ENCODE measurements at places on chromosomes 6 and 20.

GRCh38 chr6:44151348-44152108 is 7.1 kb upstream of the CAPN11 start:
- peak; percentile 87 for DNase-seq

- no peak for DNase-seq
Measured at GRCh38 chr6:41522780-41523548, 23.2 kb upstream of the FOXP4 start.

GRCh38 chr6:153941768-153942167 is 97.3 kb upstream of the OPRM1 start:
- no peak for DNase-seq

DNA sequence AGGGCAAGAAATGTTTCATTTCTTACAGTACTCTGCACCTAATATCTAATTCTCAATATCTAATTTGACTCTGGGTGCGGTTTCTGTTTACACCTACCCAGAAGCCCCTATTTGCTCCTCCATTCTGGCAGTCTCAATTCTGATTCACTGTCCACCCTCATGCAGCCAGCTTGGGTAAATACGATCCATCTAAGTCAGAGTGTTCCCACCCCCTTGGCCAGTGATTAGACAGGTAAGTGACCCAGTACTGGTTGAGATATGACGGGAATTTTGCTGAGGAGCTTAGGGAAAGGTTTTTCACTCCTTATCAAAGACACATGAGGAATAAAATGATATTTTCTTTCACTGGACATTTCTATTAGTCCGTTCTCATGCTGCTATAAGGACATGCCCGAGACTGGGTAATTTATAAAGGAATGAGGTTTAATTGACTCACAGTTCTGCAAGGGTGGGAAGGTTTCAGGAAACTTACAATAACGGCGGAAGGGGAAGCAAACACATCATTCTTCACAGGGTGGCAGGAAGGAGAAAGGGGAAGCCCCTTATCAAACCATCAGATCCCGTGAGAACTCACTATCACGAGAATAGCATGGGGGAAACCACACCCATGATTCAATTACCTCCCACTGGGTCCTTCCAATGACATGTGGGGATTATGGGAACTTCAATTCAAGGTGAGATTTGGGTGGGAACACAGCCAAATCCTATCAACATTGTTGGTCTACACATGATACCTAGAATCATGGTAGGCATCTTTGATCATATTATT is 29.4 kb downstream of the GLO1 start:
- no peak for DNase-seq

DNA sequence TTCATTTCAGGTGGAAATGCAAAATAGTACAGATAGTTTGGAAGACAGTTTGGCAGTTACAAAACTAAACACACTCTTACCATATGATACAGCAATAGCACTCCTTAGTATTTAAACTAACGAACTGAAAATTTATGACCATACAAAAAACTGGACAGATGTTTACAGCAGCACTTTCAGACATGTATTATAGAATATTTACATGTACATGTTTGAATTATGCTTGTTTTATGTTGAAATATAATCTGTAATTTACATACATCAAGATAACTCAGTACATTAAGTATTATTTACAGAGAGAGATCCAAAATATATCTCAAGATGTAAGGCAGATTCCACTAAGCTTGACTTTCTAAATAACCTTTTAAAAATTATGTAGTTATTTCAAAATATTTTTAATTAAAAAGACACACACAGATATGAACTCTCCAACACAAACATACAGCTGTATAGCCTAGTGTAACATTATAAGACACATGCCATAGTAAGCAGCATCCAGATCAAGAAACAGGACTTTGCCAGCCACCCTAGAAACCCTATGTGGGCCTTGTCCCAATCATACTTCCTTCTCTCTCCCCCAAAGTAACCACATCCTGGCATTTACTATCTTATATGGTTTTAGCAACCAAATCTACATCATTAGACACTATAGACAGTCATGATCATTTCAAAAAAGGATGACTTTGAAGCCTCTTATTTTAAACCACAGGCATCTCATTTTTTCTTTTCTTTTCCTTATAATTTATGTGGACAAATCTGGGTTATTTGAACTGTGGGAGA is 82.2 kb downstream of the MAN1A1 start:
- no peak for DNase-seq

- no peak for DNase-seq
Measured at GRCh38 chr6:122571888-122572287, 38.3 kb upstream of the PKIB start.

GRCh38 chr6:44438827-44439226 is 51.3 kb downstream of the CDC5L start:
- no peak for DNase-seq

DNA sequence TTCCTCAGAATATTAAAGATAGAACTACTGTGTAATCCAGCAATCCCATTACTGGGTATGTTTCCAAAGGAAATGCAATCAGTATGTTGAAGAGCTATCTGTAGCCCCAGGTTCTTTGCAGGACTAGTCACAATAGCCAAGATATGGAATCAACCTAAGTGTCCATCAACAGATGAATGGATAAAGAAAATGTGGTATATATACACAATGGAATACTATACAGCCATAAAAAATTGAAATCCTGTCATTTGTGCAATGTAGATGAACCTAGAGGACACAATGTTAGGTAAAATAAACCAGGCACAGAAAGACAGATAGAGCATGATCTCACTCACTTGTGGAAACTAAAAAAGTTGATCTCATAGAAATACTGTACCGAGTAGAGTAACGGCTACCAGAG is 306.0 kb upstream of the MARCKS start:
- DNase-seq = no peak

- DNase-seq = peak; percentile 75
Measured at GRCh38 chr20:38805502-38805957, at the start of gene PPP1R16B. TSS of gene PPP1R16B (plus strand) at chr20:38805697. CDS start at chr20:38835926, 30,229 bp downstream.

DNA sequence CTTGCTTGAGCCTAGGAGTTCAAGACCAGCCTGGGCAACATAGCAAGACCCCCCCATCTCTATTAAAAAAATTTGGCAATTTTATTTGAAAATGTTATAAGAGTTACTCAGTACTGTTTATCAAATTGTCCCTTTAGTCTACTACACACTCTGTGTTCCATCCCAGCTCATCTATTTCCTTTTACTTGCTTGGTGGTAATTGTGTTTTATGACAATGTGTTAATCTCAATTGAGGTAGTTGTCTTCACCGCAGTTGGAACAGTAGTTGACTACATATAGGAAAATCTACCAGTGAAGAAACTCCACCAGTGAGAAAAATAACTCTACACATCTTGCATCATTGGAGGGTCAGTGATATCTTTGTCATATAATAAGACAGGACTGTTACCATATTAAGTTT is 8.0 kb downstream of the NCOA3 start:
- DNase-seq = no peak

- DNase-seq = no peak
Measured at GRCh38 chr6:39076623-39077535, 28.3 kb downstream of the GLP1R start.

DNA sequence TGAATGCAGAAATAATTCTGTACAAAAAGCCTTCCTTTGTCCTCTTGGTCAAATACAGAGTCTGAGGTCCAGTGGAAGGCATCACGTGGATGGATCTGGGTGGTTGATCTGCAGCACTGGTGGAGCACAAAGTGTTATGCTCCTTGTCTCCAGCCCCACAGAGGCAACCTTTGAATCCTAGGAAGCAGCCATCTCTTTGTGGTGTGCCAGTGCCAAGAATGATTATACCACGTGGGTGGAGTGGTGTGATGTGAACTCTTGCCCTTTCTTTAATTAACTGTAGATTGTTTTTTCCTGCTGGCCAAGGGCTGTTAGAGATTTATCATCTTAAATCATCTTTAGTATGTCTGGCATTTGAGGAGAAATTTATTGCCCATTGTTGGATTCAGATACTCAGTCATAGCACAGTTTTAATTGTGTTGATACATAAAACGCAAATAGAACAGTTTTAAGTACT is 31.1 kb downstream of the NCOA7 start:
- no peak for DNase-seq

DNA sequence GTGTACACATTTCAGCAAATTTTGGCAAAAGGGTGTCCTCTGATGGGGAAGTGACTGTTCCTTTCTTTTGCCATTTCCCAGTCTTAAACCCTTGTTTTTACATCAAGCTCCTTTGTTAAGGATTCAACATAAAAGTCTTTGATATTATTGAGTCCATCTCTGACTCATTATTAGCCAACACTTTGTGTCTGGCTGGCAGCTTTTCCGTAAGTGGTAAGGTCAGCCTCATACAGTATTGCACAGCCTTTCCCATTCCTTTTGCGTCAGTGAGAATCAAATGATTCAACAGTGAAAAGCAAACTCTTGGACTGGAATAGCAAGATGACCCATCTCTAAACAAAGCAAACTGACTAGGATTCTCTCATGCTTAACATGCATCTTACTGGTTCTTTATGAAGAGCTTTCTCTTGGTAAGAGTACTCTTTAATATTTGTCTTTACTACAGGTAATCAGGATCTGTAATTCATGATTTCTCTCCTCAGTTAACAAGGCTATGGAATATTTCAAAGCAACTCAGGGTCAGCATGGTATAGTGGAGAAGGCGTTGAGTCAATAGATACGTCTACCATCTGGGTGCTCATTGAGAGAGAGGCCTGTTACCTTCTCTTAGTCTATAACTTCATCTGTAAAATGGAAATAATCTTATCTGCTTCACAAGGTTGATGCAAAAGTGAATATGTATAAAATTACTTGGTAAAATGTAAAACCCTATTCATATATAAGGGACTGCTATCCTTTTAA is 183.6 kb downstream of the PRL start:
- DNase-seq = peak; percentile 26

DNA sequence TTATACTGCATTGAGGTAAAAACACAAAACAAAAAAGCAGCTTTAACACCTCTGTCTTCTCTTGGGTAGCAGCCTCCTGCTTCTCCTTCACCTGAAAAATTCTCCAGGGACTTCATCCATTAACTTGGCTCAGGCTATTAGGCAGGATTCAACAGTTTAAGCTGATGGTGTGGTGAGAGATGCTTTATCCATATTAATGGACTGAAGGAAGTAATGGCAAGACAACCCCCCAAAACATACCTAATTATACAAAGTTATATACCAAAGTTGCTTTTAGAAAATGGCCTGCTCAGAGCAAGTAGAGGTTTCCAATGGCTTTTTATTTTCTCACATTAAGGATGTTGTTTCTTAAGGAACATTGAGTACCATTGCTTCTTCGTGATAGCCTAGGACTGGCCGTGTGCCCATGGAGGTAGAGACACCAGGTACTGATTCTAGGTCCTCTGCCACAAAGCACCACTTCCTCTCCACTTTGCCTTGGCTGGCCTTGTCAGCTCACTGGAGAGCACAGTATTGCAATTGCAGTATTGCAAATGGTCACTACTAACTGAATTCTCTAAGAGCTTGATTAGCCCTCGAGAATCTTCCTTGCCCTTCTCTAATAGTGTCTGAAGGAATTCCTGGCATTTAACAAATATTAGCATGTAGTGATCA is 7.3 kb downstream of the EDN1 start:
- no peak for DNase-seq

DNA sequence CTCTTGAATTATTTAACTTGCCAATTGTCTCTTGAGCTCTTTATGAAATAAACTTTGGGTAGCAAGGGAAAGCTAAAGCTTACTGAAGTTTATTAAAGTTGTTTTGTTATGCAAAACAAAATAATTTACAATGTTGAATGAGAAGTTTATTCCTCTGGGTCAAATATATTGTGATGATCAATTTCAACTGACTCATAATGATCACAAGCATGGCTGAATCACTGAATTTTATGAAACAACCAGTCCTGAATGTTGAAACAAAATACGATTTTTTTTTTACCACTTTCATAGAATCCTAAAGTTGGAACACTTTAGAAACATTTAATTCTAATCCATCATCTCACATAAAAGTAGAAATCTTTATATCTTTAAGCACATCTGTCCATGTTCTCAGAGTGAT is 110.3 kb downstream of the RWDD2A start:
- no peak for DNase-seq

DNA sequence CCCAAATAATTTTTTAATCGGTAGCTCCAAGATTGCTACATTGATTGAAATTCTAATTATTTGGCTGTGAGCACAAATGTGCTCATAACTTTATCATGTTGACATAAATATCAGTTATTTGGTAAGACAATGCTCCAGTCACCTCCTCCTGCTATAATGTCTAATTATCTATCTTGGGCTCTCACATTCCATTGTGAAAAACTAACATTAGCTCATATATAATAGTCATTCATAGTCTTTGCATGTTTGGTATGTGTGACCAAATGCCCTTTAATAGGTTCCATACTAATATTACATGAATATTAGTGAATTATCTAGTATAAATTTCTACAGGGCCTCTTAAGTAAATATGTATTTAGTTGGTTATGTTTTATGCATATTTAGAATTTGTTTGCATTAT is 185.6 kb upstream of the MCHR2 start:
- DNase-seq = no peak

GRCh38 chr6:52426667-52427066 is 6.5 kb downstream of the EFHC1 start:
- DNase-seq = no peak

GRCh38 chr6:39754514-39755115 is 29.4 kb upstream of the KIF6 start:
- peak; percentile 47 for DNase-seq

- no peak for DNase-seq
Measured at GRCh38 chr20:46427384-46427783, 21.0 kb upstream of the ELMO2 start.

DNA sequence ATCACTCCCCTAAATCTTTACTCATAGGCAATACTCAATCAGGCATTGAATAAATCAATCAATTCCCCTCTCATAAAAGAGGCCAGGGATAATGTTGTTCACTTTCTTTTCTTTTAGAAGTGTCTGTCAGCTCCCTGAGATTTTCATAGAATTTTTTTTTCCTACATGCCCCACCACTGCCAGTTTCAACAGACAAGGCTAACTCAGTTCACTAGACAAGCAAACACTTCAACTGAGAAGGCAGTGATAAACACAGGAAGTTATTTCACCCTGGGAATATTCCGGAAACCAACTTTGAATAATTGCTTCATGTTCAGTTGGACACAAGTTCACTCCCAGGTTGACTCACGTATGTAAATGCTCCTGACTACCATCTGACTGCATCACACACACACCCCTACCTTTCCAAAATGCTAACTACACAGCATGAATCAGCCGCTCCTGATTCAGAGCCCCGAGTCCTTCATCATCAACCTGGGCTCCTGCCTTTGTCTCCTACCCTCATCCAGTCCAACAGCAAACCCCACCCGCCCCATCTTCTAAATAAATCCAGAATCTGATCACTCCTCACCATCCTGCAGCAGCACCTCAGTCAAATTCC is 143.9 kb downstream of the BCAS1 start:
- DNase-seq = no peak

- DNase-seq = no peak
Measured at GRCh38 chr6:44268095-44268628, 2.1 kb upstream of the TMEM151B start.

Measured in left ventricle myocardium superior (tissue), 1 donor.